ENCODE measurements at places on chromosomes 5 and 9. TPM values are rescaled to one million over a fixed set of nuclear protein-coding genes. Genes with fewer than 3 reads are reported as not detected.

- no peak for DNase-seq
Measured at GRCh38 chr5:88542786-88543185, 274.1 kb upstream of the TMEM161B start.

Gene C9orf50
- polyA plus RNA-seq: not detected

DNA sequence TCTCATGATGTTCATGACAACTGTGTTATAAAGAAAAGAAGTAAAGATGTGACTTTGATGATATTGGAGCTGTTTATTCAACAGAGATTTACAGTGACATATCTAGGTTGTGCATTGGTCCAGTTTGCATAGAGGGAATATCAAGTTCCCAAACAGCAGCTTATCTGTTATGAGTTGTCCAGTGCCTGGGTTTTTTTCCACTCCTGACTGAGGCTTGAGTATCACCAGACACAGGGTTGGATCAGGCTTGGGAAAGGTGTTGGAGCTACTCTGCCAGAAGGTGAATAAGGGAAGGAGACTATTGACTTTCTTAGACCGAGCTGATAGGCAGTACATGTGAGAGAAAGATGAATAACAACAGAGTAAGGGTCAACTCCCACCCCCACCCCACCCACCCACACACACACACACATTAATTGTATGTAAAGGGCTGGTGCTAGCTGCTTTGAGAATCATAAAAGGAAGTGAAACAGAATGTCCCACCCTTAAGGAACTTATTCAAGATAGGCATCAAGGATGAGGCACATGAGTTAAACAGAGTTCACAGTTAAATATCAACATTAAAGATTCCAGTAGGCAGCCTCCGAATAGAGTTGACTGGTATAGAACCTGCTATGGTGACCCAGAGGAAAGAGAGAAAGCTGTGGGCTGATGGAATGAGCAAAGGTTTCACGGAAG lies 33.0 kb upstream of the RASGRF2 start:
- DNase-seq: no peak

- DNase-seq: no peak
Measured at GRCh38 chr5:80982093-80982492, 21.9 kb downstream of the RASGRF2 start.

Gene NUDT2
- polyA plus RNA-seq: 19.4 TPM

Gene FRMD3
- polyA plus RNA-seq: 28.9 TPM

Gene SLC34A3
- not detected for polyA plus RNA-seq

- DNase-seq: no peak
Measured at GRCh38 chr5:21644032-21644431, 1209.1 kb downstream of the CDH12 start.

GRCh38 chr5:101585366-101585765 lies 682.3 kb upstream of the ST8SIA4 start:
- DNase-seq: no peak

GRCh38 chr5:134053840-134054338 lies 49.1 kb upstream of the VDAC1 start:
- DNase-seq: no peak
